NCI-H1092 (cell line): ENCODE measurements at places on chromosomes 6 and 20.

DNA sequence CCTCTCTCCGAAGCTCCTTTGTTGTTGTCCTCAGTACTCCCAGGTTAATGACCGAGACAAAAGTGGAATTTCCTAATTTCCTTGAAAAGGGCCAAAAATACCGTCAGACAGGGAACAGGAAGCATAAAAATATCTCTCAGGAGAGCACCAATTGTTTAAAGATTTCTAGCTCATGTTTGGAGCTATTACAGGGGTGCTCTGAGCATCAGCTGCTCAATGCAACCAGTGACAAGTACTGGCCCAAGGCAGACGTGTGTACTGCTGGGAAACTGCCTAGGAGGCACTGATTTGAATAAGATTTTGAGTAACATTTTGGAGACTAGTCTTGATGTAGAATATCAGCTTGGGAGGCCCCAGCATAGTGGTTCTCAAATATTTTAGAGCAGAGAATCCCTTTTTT, 17.3 kb downstream of the LAMA4 start:
- DNase-seq, result no peak

- no peak for DNase-seq
These were observed 52.8 kb upstream of the CDYL start for GRCh38 chr6:4723383-4723782.

- peak; percentile 53 for DNase-seq
These were observed at the start of gene SPATS1 for GRCh38 chr6:44342489-44342888. Gene SPATS1, plus strand, starts transcription at chr6:44342650. Its CDS starts 446 bp downstream, at chr6:44343096.

DNA sequence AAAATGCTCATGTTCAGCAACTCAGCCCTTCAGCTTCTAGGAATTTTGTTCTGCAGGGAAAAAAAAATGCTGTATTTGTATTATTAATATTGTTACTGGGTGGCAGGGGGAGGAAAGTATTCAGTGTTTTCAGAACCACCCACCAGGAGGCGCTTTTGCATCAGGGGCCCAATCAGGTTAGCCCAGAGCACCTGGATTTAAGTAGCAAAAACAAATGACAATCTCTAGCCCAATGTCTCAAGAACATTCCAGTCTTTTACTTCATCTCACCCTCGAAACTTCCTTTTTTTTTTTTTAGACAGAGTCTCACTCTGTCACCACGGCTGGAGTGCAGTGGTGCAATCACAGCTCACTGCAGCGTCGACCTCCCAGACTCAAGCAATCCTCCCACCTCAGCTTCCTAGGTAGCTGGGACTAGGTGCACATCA, 635 bp upstream of the C20orf203 start:
- DNase-seq, result peak; percentile 37

DNA sequence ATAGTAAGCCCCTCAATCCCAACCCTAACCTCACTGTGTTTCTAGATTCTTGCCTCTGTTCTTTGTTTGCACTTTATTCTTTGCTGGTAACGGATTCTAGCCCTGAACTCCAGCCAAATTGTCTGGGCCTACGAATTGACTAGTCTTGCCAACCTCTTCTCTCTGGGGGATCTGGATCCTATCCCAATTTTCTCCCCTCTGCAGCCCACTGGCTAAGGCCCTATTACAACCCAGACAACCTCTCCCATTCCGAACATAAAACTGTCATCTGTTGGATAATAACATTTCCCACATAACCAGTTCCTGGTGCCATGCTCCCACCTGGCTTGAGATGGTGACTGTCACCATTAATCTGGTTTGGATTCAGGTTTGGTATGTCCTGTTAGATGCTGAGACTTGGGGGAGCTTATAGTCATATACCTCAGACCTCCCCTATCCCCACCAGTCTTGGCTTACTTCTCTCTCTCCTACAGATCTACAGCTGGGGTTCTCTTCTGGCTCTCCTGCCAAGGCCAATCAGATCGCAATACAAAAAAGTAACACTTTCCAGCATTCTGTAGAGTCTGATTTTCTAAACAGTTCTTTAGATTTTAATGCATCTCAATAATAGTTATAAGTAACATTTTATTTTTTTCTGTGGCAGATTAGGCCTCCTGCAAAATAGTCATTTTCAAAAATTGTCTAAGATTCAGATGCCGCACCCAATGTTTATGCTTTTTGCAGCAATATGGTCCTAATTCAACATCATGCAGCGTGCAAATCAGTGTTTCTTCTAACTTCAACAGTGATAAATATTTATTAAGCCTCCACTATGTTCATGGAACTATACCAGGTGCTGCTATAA, 29.8 kb upstream of the AHI1 start:
- DNase-seq, result no peak

DNA sequence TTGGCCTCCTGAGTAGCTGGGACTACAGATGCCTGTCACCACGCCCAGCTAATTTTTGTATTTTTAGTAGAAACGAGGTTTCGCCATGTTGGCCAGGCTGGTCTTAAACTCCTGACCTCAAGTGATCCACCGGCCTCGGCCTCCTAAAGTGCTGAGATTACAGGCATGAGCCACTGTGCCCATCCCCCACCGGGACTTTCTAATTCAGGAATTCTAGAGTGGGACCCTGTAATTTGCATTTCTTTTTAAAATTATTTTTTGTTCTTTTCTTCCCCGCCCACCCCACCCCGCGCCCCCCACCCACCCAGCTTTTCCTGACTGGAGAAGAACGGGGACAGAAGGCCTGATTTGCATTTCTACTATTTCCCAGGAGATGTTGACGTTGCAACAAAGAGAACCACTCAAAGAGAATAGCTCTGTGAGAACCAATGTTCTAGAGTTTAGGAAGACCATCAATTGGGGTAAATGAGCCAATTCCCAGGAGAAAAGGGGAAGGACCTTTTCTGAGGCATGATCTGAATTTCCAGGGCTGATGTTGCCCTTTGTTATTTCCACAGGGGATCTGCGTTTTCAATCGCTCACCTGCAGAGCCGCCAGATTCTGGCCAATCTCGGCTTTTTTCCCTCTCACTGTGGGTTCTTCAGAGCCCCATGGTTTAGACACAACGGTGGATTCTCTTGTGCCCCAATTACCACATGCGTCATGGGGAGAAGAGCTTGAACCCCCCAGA, 33.2 kb upstream of the TFAP2C start:
- DNase-seq, result no peak

- no peak for DNase-seq
These were observed 3.5 kb downstream of the MCUR1 start for GRCh38 chr6:13810688-13811446.

DNA sequence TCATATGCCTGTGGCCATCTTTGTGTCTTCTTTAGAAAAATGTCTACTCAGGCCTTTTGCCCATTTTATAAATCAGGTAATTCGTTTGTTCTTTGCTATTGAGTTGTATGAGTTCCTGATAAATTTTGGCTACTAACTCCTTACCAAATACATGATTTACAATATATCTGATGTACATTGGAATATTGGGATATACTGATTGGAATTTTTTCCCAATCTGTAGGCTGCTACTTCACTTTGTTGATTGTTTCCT, 39.2 kb downstream of the BACH2 start:
- no peak for DNase-seq

DNA sequence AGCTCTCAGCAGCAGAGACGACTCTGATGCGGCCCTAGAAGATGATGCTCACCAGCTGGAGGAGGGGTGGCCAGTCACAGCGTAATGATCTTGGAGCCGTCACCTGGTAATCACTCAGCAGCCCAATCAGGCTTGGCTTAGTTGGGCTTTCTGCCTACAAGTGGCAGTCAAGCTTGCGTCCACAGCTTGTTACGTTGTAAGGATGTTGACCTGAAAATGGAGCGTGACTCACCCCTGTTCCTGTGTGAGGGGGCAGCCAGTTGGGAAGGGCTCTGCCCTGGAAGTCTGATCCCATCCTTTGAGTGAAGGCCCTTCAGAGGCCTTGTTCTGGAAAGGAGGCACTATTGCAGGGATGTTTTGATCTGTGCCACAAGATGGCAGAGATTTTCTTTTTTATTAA, 49.8 kb downstream of the SPATA2 start:
- DNase-seq, result no peak

- DNase-seq, result no peak
These were observed 188.3 kb upstream of the KCNG1 start for GRCh38 chr20:51211191-51211590.

DNA sequence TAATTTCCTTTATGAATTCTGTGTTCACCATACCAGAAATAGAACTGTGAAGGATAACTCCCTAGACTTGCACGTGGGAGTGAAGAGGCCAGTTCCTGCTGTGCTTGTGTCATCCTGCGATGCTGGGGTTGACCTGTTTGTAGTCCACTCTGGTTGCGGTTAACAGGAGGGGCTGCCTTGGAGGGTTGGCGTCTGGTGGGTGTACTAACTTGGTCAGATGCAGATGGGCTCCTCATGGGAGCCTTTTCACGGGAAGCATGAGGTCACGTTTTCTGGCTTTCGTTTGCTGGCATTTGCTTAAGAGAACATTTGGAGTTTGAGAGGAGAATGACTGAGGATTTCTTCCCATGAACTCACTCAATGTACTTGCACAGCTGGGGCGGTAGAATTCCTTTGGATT, 41.2 kb downstream of the IGF2R start:
- no peak for DNase-seq

GRCh38 chr6:66851930-66852329, 1144.9 kb upstream of the EYS start:
- DNase-seq, result no peak

GRCh38 chr6:35972471-35973367, 51.7 kb downstream of the SLC26A8 start:
- no peak for DNase-seq

DNA sequence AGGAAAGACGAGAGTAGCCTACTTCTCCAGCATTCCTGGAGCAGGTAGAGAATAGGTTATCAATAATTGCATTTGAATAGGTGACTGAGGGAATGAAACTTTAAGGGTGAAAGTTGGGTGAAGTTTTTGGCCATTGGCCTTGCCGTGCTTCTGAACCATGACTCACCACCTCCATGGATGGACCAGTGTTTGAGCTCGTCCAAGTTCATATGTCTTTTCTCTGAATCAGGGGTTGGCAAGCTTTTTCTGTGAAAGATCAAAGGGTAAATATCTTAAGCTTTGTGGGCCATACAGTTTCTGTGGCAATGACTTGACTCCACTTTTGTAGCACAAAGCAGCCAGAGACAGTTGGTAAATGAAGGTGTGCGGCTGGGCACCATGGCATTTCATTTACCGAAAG, 31.8 kb downstream of the SNRNP48 start:
- no peak for DNase-seq

DNA sequence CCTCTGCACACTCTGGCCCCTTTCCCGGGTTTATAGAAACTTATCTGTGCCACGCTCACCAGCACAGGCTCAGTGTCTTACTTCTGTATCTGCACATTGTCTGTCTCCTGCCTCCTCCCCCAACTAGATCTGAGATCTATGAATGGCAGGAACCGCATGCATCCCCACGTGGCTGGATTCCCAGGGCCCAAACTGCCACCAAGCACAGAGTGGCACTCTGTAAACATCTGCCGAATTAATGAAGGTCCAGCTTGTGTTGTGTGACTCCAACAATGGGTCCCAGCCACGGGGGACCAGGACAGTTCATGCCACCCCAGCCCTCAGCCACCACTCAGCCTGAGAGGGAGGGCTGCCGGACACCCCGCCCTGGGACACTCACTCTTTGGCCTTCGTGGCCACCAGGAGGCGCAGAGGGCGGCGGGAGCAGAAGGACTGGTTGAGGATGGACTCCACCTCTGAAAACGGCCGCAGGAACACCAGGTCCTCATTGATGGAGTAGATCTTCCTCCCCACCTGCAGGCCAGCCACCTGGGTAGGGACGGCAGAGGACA, 171.1 kb downstream of the PREX1 start:
- no peak for DNase-seq

DNA sequence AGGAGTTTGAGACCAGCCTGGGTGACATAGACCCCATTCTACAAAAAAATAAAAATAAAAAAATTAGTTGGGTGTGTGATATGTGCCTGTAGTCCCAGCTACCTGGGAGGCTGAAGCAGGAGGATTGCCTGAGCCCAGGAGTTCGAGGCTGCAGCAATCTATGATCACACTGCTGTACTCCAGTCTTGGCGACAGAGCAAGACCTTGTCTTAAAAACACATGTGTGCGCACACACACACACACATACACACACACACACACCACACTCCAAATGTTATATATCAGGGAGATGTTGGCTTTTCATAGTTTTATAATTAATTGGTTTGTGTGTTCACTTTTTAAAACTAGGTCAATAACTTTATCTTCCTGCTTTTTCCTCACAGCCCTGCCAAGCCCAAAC, 110.5 kb downstream of the RTN4IP1 start:
- no peak for DNase-seq

DNA sequence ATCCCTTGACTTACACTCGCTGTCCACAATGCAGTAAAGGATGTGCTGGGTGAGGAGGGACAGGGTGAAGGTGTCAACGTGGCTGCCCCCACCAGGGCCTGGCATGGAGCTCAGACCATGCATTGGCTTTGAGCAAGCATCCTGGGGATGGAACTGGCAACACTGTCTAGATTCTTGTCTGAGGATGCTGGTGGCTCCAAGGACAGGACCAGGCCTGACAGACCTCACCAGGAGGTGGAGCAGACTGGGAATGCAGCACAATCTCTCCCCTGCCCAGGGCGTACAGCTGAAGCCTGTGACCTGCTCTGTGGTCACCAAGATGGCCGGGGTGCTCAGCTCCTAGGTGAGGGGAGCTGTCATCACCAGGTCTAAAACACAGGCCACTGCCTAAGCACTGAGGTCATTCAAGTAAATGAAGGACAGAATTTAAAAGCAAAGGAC, 50.9 kb downstream of the MYH7B start:
- DNase-seq, result no peak

GRCh38 chr6:137944793-137945498, 77.9 kb downstream of the TNFAIP3 start:
- no peak for DNase-seq
